ENCODE measurements at places on chromosomes 4 and X.

DNA sequence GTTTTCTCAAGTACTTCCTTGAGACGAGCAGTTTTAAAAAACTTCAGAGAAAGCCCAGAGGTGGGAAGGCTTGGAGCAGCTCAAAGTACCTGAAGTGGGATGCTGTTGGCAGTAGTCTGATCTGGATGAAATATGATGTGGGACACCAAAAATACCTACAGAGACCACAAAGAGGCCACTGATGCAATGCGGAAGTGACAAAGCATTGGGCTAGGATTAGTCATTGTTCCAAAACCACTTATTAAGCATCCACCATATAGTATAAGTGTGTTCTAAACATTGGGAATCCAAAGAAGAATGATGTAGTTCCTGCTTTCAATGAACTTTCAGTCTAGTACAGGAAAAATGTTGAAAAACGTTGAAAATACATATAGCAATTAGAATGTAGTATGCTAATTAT lies 386.1 kb upstream of the CNKSR2 start:
- DNase-seq, result no peak

GRCh38 chr4:4719436-4719835 lies 140.0 kb upstream of the MSX1 start:
- no peak for DNase-seq

DNA sequence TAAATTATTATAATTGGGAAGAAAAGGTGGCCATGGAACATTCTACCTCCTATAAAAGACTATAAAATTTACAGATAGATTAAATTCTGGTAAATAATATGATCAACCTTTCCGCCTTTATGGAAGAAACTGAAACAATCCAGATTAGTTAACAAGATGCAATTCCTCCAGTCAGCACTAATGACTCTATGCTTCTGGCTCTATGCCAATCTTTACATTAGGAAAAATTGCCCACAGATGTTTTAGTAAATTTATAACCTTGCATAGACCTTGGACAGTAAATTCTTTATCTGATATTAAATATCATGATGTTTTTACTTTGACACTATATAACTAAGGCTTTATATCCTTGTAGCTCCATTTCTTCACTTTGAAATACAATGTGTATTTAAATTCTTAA lies 2302.5 kb downstream of the ARAP2 start:
- no peak for DNase-seq

DNA sequence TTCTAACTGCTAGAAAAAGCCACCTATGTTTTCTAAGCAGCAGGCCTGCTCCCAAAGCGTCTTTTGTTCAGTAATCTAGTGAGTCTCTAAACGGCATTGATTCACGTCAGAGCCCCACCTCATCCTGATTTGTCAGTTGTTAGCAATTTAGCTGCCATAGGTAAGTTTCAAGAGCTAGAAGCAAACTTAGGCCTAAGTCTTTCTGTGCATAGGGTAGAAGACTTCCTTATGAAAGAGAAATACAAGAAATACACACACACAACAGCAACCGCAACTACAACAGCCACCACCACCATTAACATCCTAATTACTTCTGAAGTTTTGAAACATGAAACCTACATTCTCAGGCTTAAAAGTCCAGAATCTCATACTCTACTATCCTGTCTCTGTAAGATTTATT lies 531.1 kb upstream of the SPANXN1 start:
- no peak for DNase-seq

DNA sequence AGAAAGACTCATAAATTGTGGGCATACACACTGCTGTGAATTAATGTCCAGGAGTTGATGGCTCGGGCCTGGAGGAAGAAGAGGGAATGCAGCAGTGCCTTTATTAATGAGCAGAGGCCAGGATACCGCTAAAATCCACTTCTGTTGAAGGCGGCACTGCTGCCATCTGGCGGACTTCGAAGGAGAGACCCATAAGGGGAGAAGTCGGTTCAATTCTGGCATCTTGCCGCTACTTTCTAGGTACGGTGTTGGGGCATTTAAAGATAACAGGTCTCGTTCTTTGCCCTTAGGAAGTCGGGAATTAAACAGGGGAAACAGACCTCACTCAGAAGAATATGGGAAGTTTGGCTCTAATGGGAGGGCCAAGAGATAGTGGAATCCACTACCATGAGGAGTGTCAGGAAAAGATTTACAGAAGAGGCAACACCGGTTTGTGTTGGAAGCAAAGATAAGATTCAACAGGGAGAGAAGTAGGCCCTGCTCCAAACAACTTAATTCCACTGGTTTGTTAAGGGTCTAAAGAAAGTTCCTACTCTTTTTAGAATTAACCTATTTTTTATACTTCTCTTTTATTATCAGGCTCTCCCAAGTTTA lies 133.6 kb upstream of the GIMD1 start:
- DNase-seq, result peak; percentile 0

- DNase-seq, result peak; percentile 1
Observed at GRCh38 chrX:150958177-150958576, 25.0 kb upstream of the HMGB3 start.

DNA sequence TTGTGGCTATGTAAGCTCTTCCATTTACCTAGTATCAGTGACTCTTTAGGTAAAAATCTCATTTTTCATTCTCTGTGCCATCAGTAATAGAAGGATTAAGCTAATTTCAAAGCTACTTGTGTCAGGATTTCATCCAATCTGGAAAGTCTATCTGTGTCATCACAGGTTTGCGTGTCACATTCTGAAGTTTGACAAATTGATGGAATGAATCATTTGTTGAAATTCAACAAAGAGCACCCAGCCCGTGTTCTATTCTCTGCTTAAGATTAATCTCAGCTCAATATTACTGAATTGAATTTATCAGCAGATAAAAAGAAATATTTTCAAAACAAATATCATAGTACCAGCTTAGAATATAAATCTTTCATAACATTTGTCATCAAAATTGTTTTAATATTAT lies 35.8 kb downstream of the LANCL3 start:
- no peak for DNase-seq

GRCh38 chr4:32435308-32435707 lies 1715.1 kb downstream of the PCDH7 start:
- no peak for DNase-seq

DNA sequence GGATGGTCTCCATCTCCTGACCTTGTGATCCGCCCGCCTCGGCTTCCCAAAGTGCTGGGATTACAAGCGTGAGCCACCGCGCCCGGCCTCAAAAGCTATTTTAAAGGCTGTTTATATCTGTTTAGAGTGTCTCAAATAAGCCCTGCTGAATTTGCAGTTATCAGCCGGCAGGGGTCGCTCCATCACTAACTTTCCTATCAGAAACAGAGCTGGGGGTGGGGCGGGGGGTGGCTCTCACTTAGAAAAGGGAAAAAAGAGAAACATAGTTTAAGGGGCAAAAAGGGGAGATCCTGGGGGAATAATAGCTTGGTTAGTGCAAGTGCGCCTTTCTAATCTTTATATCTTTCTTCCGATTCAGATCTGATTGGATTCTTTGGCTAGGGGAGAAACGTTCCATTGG lies 450.7 kb downstream of the UBE2NL start:
- DNase-seq, result no peak

DNA sequence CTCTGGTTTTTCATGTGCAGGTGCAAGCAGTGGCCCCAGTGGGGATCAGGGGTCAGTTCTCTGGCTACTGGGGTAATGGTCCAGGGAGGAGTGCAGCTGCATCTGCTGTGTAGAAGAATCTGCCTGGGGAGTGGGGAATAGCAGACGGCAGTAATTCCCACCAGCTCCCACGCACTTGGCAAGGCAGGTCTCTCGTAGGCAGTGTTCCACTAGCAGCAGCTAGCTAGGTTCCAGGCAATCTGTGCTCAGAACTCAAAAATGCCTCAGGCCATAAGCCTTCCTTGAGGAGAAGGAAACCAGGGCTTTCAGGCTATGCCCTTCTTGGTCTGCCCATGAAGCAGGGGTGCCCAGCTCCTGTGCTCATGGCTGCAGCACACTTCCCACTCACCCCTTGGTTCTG lies 38.8 kb downstream of the DCLK2 start:
- no peak for DNase-seq

GRCh38 chr4:95156452-95156765 lies 392.4 kb downstream of the UNC5C start:
- DNase-seq, result no peak

- no peak for DNase-seq
Observed at GRCh38 chr4:173936861-173937260, 346.6 kb downstream of the FBXO8 start.

DNA sequence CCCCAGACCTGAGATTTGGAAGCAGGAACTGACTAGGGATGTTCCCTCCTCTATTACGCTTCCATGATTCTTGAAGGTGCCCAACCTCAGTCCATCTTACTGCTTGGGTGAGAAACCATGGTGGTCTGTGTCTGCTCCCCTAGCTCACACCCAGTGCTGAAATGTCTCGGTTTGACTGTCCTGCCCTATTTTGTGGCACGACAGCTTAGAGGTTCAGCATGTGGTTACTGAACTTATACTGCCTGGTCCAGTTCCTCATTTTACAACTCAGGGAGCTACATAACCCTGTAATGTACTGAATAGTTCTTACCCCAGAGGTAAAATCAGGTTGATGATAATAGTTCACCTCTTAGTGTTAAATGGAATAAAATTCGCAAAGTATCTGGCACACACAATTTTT lies 203.1 kb downstream of the RBM46 start:
- DNase-seq, result no peak
